Trophoblast cell (in vitro differentiated cells and primary cell): ENCODE measurements at places on chromosomes 5 and 9.

- H3K4me3 ChIP-seq = no peak overlapping the region
- peaks cover 12% of the 10 kb centered on the region for H3K4me1 ChIP-seq
- H3K27me3 ChIP-seq = peaks cover 19% of the 10 kb centered on the region
- no peak overlapping the region for H3K27ac ChIP-seq
- no peaks in the 10 kb centered on the region for H3K36me3 ChIP-seq
Measured at GRCh38 chr5:175443514-175444059, 395 bp downstream of the DRD1 start.

GRCh38 chr9:78214492-78214891 is 21.4 kb upstream of the CEP78 start:
- H3K4me3 ChIP-seq = no peak overlapping the region
- H3K27me3 ChIP-seq = no peaks in the 10 kb centered on the region
- H3K36me3 ChIP-seq = no peaks in the 10 kb centered on the region

DNA sequence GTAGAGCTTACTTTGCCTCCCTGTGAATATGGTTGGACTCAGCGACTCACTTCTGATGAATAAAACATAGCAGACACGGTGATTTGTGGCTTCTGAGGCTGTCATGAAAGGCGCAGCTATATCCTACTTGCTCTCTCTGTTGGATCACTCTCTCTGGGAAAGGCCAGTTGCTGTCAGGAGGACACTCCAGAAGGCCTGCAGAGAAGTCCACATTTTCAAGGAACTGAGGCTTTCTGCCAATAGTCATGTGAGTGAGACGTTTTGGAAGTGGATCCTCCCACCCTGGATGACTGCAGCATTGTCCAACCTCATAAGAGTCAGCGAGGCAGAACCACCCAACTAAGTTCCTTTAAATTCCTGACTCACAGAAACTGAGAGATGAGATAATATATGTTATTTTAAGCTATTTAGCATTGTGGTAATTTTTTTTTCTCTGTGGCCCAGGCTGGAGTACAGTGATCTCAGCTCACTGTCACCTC is 156.0 kb upstream of the MAST4 start:
- H3K27ac ChIP-seq = no peak overlapping the region
- H3K4me1 ChIP-seq = peaks cover 3% of the 10 kb centered on the region
- no peak overlapping the region for H3K4me3 ChIP-seq
- H3K27me3 ChIP-seq = no peaks in the 10 kb centered on the region
- DNase-seq = peak; percentile 17
- no peaks in the 10 kb centered on the region for H3K36me3 ChIP-seq

- H3K4me3 ChIP-seq = no peak overlapping the region
- DNase-seq = no peak
- no peaks in the 10 kb centered on the region for H3K4me1 ChIP-seq
- H3K27ac ChIP-seq = no peak overlapping the region
Measured at GRCh38 chr5:17004441-17005106, 68.5 kb upstream of the MYO10 start.

- no peak for DNase-seq
- no peaks in the 10 kb centered on the region for H3K27me3 ChIP-seq
- no peak overlapping the region for H3K27ac ChIP-seq
- H3K36me3 ChIP-seq = no peaks in the 10 kb centered on the region
- H3K4me1 ChIP-seq = no peaks in the 10 kb centered on the region
Measured at GRCh38 chr5:11130131-11130530, 369.1 kb upstream of the DAP start.

- no peak overlapping the region for H3K27ac ChIP-seq
- no peaks in the 10 kb centered on the region for H3K4me1 ChIP-seq
- no peaks in the 10 kb centered on the region for H3K36me3 ChIP-seq
- DNase-seq = no peak
- no peak overlapping the region for H3K4me3 ChIP-seq
Measured at GRCh38 chr5:54323495-54323894, 13.1 kb upstream of the ARL15 start.

GRCh38 chr5:78765116-78765515 is 116.5 kb upstream of the LHFPL2 start:
- no peak for DNase-seq
- no peaks in the 10 kb centered on the region for H3K36me3 ChIP-seq
- H3K4me3 ChIP-seq = no peak overlapping the region
- H3K27me3 ChIP-seq = no peaks in the 10 kb centered on the region
- no peak overlapping the region for H3K27ac ChIP-seq

DNA sequence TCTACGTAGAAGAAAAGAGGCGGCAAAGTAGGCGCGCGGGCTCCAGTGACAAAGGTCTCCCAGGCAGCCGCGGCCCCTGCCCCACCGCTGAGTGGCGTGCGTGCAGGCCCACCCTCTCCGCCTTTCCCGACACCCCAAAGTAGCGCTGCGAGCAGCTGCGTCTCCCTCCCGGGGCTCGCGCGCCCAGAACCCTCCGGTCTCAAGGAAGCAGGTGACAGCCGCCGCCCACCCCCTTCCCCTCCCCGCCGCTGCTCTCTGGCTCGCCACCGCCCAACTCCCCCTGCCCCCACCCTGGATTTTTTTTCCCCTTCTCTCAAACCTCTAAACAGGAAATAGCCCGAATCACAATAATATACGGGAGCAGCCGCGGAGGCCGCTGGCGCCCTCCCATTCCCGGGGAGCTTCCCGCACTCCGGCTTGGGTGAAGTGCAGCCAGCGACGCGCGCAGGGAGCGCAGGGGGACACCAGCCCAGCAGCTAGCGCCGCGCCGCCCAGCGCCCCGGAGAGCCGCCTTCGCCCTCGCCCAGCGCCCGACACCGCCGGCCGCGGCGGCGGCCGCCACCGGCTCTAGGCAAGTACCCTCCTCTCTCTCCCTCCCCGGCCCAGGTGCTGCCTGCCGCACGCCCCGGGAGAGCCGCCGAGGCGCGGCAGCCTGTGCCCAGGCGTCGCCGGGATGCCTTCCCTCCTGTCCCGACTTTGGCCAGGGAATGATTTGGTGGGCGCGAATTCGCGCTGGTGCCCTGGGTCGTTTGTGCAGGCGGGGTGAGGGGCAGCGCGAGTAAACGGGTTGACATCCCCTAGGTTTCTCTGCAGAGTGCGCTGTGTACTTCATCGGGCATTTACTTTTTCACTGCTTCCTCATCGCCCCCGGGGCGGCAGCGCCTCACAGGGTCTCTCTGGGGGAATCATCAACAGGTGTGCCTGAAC is 52.7 kb upstream of the TJP2 start:
- no peaks in the 10 kb centered on the region for H3K36me3 ChIP-seq
- DNase-seq = peak; percentile 30
- H3K27me3 ChIP-seq = no peaks in the 10 kb centered on the region
- peaks cover 15% of the 10 kb centered on the region for H3K4me1 ChIP-seq

DNA sequence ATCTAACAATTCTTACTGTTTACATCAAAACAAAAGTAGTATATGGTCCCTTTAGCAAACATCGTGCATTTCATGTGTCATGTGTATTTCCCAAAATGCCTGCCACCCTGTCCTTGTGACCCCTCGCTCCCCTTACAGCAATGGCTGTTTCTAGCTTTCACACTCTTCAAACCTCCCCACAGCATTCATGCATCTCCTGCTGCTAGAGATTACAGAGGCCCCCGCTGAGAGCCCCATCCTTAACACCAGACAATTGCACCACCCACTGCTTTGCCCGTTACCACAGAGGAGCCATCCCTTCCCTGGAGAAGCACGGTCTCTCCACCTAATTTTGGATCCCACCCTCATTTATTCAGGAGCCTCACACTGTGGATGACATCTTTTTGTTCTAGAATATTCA is 149.7 kb upstream of the IRX4 start:
- DNase-seq = no peak
- no peak overlapping the region for H3K4me3 ChIP-seq
- no peak overlapping the region for H3K27ac ChIP-seq
- no peaks in the 10 kb centered on the region for H3K4me1 ChIP-seq
- H3K27me3 ChIP-seq = no peaks in the 10 kb centered on the region
- no peaks in the 10 kb centered on the region for H3K36me3 ChIP-seq

DNA sequence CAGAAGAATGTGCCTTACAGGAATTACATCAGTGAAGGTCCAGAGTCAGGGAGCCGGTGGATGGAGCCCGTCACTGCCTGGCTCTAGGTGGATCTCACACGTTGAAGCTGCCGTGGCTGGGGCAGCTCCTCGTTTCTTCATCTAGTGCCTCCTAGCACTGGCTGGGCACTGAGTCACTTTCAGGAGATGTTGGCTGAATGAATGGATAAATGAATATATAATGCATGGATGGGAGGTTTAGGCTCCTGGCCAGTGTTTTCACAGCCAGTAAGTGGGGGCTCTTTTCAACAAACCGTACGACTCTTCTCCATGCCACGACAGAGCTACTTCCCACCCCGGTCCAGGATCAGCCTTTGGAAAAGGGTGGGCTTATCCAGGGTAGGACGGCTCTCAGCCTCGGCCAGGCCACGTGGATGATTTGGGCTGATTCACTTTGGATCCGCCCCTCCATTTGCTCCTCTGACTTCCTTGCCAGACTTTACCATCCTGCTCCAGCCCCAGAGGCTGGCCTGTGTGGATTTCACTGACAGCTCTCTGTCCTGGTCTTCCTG is 1.3 kb upstream of the SH3PXD2B start:
- no peak overlapping the region for H3K4me3 ChIP-seq
- peaks cover 21% of the 10 kb centered on the region for H3K4me1 ChIP-seq
- no peaks in the 10 kb centered on the region for H3K27me3 ChIP-seq
- H3K27ac ChIP-seq = no peak overlapping the region
- no peak for DNase-seq

- no peak overlapping the region for H3K4me3 ChIP-seq
- H3K4me1 ChIP-seq = peaks cover 12% of the 10 kb centered on the region
- no peak overlapping the region for H3K27ac ChIP-seq
- no peaks in the 10 kb centered on the region for H3K27me3 ChIP-seq
- no peak for DNase-seq
- H3K36me3 ChIP-seq = no peaks in the 10 kb centered on the region
Measured at GRCh38 chr9:116337015-116337414, 183.4 kb downstream of the PAPPA start.
